ENCODE measurements at places on chromosomes 16 and 17. TPM values are rescaled to one million over a fixed set of nuclear protein-coding genes. Genes with fewer than 3 reads are reported as not detected.

The PPM1E gene
- polyA plus RNA-seq = 3.3 TPM

The KCNG4 gene
- polyA plus RNA-seq = 0.04 TPM

The GCGR gene
- 17.7 TPM for polyA plus RNA-seq

The GPRC5B gene
- 105 TPM for polyA plus RNA-seq

The HOXB7 gene
- 52.0 TPM for polyA plus RNA-seq

The MAPT gene
- 8.1 TPM for polyA plus RNA-seq

- no peak for DNase-seq
These were observed 26.5 kb upstream of the ADGRG1 start for GRCh38 chr16:57601801-57602478.

DNA sequence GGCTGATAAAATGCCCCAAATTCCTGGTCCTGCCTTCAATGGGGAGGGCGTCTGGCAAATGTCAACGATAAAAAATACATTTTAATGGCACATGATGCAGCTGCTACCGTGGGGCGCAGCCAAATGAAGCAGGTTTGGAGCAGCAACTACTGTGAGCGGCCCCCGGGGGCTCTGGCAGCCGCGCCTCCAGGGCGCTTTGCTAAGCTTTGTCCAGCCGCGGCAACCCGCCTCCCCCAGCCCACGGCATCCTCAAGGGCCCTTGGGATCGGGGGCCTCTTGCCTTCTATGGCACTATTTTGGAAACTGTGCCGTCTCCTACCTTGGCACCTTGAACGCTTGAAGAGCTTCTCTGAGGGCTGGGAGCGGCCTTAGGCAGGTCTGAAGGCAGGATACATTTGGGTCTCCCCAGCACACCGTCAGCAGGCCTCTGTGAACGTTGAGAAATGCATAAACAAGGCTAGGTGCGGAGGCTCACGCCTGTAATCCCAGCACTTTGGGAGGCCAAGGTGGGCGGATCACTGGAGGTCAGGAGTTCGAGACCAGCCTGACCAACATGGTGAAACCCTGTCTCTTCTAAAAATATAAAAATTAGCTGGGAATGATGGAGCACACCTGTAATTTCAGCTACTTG lies 25.1 kb downstream of the TBX4 start:
- DNase-seq = no peak

DNA sequence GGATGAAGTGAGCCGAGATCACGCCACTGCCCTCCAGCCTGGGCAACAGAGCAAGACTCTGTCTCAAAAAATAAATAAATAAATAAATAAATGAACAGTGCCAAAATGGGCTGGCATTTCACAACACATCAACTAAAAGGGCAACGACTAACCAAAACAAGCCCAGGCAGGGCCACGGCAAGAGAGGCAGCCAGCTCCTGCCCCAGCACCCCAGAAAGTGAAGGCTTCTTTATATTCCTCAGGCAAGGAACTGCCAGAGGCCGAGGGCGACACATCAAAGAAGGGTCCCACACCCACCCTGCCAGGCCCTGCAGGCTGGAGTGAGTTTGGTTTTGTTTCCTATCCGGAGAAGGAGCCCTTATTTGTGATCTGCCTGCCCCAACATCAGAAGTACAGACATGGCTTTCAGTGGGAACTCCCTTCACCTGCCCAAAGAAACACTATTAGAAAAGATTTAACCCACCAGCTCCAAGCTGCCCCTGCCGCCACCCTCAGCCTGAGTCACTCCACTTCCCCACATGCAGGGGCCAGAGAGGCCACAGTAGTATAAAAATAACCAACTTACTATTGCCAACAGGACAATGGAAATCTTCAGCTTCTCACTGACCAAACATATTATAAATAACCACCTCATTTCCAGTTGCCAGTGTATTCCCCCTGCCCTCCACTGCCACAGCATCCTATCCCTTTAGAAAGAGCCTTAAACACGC lies 8.0 kb downstream of the FBXO31 start:
- DNase-seq = no peak

GRCh38 chr16:50201787-50202186 lies 48.7 kb downstream of the TENT4B start:
- no peak for DNase-seq

- no peak for DNase-seq
These were observed 241.9 kb downstream of the SLC39A11 start for GRCh38 chr17:72850410-72851118.

DNA sequence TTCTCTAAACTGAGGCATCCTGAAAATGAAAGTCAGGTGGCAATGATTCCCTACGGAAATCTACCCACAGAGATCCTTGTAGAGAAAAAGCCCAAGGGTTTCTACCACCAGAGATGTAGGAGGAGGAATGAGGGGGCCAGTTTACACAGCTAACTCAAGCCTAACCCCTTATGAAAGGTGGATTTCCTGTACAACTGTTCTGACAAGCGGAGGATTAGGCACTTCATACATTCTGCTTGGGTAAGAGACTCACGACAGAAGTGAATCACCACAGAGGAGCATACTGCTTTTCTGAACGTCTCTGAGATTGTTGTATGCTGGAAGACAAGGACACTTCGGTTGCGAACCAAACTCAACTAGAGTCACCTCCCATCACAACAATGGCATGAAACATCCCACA lies 72.7 kb downstream of the SMG6 start:
- DNase-seq = no peak

DNA sequence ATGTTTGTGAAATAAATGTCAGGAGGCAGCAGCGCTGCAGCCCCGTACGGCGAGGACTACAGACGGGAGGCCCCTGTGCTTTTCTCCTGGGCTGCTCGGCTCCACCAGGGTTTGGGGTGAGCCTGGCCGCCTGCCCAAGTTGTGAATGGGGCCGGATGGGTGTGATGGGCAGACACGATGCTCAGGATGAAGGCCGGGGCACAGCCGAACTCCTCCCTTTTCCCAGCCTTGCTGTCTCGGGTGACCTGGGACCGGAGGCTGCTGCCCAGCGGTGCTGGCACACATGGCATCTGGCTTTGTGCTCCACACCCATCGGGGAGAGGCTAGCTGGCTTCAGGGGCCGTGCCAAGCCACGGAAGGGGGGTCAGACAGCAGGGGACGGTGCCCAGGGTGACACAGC lies 34.2 kb upstream of the ZFPM1 start:
- DNase-seq = no peak

GRCh38 chr16:75073545-75074303 lies 42.9 kb downstream of the LDHD start:
- no peak for DNase-seq

GRCh38 chr17:37743875-37744632 lies 805 bp downstream of the HNF1B start:
- no peak for DNase-seq
